ENCODE measurements at places on chromosomes 7 and 10.

- peak; percentile 57 for DNase-seq
Observed at GRCh38 chr10:22252801-22253579, 35.2 kb upstream of the EBLN1 start.

DNA sequence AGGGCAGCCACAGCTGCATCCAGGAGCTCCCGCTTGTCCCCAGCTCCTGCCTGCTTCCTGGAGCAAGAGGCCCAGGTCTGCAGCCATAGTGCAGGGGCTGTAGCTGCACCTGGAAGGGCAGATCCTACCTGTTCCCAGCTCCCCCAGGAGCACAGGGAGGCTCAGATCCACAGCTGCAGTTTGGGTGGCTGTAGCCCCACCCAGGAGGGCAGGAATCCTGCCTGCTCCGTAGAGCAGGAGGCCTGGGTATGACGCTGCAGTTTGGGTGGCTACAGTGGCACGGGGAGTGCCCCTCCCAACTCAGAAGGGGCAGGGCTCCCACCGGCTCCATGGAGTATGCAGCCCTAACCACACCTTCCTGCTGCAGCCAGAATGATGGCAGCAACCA lies 26.7 kb upstream of the CDCA7L start:
- peak; percentile 42 for DNase-seq

DNA sequence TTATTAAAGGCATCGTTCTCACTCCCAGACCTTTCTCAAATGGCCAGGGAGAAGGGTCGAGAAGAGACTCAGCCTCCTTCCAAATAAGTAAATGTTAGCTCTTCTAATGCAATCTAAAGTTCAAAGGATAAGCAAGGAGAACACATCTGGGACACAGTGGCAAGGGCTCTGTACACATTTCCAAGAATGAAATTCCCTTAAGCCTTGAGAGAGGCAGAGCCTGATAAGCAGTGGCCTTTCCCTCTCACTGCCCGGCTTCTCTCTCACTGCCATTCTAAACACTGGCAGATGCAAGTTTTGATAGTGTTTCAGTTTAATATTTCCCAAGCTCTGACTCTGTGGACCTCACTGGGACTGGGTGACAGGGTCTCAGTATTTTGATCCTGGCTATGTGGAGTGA lies 35.1 kb upstream of the EXOC4 start:
- no peak for DNase-seq

- no peak for DNase-seq
Observed at GRCh38 chr7:38744746-38745145, 113.6 kb upstream of the AMPH start.

GRCh38 chr7:134920026-134920753 lies 66.1 kb upstream of the AGBL3 start:
- no peak for DNase-seq

- DNase-seq: no peak
Observed at GRCh38 chr10:62024026-62024701, 122.7 kb downstream of the ARID5B start.

GRCh38 chr7:2134740-2135139 lies 98.0 kb downstream of the MAD1L1 start:
- DNase-seq: no peak

- DNase-seq: no peak
Observed at GRCh38 chr7:154566877-154567276, 436.0 kb downstream of the PAXIP1 start.

DNA sequence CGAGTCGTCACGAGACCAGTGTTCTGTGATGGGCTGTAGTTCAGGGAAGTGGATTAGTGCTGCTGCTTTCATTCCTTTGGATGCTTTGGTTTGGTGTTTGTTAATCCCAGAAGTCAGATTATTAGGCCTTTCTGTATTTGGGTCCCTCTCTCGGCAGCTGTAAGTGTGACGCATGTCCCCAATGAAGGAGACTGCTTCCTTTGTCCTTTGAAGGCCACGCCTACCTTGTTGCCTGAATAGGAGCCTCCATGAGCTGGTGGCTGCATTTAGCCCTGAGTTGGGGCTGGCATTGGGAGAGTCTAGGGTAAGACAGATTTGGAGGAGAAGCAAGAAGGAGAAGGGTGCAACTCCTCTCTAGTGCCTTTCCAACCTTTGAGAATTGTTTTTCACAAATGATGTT lies 34.5 kb downstream of the DOCK1 start:
- peak; percentile 37 for DNase-seq

DNA sequence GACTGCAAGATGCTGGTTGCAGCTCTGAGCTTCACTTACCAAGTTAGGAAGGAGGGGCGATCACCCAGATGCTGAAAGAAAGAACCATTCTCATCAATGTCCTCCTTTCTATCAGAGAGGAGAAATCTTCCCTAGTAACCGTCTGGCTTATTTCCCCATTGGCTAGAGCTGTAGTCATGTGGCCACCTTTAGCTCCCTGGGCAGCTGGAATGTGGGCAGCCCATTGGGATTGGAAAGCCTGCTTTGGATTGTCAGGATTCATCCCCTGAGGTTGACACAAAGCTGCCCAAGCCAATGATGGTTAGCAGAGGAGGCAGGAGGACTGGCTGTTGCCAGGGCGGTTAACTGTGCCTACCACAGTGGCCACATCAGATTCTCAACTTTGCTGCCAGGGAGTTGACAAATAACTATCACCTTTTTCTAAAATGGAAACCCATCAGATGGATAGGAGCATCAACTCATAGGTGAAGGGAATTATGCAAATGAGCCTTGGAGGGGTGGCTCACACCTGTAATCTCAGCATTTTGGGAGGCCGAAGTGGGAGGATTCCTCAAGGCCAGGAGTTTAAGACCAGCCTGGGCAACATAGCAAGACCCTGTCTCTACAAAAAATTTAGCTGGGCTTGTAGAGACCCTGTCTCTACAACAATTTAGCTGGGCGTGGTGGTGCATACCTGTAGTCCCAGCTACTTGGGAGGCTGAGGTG lies 206.4 kb upstream of the GALNT17 start:
- peak; percentile 73 for DNase-seq

DNA sequence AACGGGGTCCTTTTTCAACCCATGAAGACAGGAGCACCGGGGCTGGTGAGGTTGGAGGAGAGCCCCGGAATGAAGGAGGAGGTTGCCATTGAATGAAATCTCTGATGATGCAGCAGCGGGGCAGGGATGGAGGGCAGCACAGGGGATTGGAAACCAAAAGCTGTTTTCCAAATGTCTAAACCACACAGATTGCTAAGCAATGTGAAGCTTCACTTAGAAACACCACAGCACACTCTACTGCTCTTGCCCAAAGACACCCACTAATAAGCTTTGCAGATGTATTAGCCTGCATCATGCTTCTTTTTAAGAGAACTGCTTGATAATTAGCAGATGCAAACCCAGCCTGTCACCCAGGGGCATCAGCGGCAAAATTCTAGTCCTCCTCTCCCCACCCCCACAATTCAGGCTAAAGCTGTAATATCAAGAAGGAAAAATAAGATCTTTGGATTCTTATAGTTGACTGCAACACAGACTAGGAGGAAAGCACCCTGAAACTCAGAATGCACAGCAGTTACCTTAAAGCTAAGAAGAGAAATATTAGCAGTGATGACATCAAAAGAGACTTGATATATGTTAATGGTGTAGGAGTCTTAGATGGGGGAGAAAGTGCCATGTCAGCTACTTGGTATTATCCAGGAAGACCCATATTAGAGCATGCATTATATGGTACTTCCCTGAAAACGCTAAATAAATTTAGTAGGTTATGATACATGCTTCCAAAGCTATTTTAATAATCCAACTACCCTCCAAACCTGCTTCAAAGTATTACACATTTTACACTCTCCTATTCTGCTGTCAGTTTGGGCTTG lies 666.7 kb downstream of the KCNMA1 start:
- no peak for DNase-seq

DNA sequence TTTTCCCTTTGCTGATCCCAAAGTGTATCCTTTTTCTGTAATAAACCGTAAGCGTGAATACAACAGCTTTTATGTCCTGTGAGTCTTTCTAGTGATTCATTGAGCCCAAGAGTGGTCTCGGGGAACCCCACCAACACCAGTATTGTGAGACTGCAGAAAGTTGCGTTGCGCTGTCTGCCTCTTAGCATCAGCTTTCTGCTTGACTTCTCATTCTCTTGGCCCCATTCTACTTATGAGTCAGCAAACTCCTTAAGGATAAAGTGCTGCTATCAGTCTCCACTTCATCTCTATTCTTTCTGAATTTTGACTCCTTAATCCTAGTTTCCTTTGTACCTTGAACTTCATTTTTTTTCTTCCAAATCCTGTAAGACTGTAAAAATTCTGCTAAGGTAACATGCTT lies 184.3 kb upstream of the MBL2 start:
- no peak for DNase-seq

DNA sequence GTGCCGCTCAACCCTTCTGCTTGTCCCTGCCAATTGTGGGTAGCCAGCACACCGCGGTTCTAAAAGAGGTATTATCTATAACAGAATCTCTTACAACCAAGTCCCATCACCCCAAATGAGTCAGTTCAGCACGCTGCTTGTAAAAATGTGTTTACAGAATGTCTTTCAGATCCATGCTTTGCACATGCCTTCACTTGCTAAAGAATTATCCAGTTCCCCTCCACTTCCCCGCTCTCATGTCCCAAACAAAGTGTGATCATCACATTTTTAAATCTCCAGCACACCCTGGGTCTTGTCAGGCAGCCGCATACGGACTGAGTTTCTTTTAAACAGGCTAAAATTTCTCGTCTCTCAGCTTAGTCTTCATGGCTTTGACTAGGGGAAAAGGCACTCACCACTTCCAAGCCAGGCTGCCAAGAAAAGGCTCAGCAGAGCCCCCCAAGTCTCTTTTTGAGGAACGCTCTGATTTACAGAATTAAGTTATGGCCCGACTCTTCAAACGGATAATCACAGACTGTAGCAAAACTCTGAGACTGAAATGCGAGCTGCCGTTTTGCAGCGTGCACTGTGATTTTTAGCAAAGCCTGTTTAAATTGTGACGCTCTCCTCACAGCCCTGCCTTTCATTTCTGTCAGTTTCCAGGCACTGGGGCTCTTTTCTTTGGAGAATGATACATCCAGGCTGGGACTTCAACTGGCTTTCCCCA lies 29.8 kb upstream of the FGFR2 start:
- DNase-seq: no peak

DNA sequence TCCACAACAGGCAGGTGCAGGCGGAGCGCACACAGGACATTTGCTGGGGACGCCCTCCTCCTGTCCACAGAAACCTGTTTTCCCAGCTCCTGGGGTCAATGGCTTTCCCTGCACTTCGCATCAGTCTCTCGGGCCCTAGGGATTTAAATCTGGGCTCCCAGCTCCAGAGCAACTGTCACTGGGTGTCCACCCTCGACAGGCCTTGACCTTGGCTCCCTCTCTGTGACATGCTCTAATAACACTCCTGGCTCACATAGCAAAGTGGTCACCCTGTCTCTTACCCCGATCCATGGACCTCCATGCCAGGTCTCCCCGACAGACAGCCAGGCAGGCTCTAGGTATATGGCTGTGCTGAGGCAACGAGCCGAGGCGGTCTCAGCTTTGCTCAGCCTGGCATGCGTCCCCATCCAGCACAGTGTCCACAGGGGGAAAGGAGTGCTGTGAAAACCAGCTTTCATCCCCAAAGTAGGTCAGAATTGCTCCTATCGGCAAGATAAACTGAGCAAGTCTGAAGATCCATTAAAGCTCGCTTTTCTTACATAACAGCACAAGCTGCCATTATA lies 195.6 kb downstream of the TNS3 start:
- DNase-seq: no peak

GRCh38 chr10:17782921-17783665 lies 26.1 kb upstream of the MRC1 start:
- no peak for DNase-seq

- no peak for DNase-seq
Observed at GRCh38 chr7:44368455-44368854, 43.1 kb upstream of the CAMK2B start.

DNA sequence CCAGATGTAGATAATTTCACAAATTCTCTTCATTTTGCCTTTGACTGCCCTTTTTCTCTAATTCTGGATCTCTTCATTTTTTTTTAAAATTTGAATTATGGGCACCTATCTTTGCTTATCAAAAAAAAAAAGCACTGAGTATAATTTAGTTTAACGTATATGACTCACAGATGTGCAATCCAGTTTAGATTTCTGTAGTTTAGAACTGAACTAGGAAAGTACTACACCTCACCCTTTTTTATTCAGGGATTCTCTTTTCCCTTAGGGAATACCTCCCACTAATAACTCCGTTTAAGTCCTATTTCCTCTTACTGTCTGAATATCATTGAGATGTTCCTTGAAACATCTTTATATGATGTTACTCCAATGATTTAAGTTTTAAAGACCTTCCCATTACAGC lies 665.0 kb downstream of the MAGI2 start:
- DNase-seq: no peak

Measured in GM23338 (cell line).